Hepatocyte (in vitro differentiated cells): ENCODE measurements at places on chromosomes 12 and 14. TPM values are rescaled to one million over a fixed set of nuclear protein-coding genes. Genes with fewer than 3 reads are reported as not detected.

The SLC6A12 gene
- total RNA-seq: 7.9 and 10.3 TPM in 2 replicates

The ADAM20 gene
- total RNA-seq: 0.08 and 0.30 TPM in 2 replicates

The GPR84 gene
- 0.07 TPM in 1 of 2 replicates, not detected in the other for total RNA-seq

- no peak for DNase-seq
Measured at GRCh38 chr12:43072431-43072830, 479.6 kb downstream of the ADAMTS20 start.

DNA sequence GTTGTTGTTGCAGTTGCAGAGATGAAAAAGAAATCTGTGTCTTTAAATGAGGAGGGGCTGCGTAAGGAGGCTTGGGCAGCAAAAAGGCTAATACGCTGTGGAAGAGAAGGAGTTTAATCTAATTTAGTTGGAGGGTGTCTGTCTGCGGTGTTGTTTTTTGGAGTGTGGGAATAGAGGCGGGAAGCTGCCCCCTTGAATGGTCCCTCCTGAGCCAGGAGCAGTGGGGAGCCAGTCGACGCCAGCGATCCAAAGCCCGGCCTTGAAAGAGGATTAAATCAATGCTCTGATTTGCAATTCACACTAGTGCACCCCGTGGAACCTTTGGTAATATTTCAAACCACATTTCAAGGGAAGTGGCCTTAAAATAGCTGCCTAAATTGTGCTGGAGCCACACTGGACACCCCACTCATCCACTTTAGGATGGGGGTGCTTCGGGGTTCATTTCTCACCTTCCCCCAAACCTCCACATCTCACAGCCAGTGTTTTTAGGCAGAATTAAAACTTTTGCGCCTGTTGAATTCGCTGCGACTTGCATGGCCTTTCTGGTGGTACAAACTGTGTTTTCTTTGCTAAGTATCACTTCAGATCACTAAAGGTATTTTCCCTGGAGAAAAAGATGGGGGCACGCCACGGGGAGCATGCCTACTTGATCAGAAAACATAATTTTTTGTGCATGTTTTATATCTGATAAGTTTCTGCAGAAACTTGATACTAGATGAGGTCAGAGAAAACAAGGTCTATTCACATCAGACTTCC, 4.1 kb upstream of the FZD10 start:
- DNase-seq: no peak

DNA sequence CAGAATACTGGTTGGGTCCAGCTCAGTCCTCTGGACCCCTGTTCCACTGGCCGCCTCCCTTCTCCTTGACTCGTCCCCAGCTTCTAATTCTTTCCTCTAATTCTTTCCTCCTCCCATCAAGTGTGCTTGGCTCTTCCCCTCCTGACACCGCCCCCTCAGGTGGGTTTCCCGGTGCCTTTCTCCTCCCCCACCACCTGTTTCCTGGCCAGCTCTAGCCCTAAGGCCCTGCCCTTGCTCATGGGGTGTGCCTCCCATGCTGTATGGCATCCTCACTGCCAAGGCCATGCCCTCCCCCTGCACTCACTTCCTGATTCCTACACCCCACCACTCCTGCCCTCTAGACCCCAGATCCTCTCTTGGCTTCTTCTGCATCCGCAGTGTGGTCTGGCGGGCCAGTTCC, 12.1 kb upstream of the EML1 start:
- no peak for DNase-seq
